ENCODE measurements at places on chromosomes 2 and 18.

DNA sequence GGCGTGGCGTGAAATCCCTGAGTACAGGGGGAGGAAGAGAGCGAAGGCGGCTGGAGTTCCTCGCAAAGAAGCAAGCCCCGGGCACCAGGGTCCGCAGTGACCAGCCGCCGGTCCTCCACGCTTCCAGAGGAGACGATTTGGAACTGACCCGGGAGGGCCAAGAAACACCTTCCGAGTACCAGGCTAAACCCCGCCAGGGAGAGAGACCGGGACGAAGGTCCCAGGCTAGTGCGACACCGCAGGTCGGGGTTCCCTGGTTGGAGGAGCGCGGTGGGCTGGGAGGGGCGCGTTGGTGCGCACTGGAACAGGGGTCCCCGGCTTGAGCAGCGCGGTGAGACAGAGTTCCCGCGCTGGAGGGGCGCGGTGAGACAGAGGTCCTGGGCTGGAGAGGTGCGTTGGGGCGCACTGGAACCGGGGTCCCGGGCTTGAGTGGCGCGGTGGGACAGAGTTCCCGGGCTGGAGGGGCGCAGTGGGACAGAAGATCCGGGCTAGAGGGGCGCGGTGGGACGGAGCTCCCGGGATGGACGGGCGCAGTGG lies 901 bp downstream of the WDFY1 start:
- peak; percentile 56 for DNase-seq

- no peak for DNase-seq
These were observed 13.0 kb downstream of the AMER3 start for GRCh38 chr2:130768191-130768855.

DNA sequence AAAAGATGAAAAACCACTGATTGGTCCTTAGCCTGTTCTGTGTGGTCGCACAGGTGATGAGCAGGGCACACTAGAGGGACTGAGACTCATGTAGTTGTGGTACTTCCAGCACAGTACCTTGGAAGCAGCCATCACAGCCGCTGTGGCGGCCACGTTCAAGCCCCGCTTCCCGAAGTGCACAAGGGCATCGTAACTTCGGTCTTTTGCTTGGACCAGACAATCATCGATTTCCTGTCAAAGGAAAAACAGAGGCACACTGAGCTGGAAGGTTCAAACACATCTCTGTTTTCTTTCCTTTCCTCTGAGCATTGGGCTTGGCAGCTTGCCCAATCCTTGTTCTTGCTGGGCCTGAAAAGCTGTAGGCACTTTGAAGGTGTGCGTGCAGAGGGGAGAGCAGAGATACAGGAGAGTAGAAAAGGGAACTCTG lies 52.6 kb downstream of the MRPL35 start:
- no peak for DNase-seq

- no peak for DNase-seq
These were observed 254.6 kb upstream of the PIK3C3 start for GRCh38 chr18:41700416-41700815.

DNA sequence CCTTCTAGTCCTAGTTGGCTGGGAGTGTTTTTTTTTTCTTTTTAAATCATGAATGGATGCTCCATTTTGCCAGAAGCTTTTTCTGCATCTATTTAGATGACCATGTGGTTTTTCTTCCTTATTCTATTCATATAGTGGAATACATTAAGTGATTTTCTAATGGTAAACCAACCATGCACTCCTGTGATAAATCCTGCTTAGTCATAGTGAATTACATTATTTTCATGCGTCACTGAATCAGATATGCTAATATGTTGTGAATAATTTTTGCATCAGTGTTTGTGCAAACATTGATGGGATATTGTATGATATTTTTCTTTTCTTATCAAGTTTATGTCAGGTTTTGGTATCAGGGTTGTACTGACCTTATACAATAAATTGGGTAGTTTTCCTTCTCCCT lies 229.3 kb upstream of the REV1 start:
- DNase-seq: no peak

DNA sequence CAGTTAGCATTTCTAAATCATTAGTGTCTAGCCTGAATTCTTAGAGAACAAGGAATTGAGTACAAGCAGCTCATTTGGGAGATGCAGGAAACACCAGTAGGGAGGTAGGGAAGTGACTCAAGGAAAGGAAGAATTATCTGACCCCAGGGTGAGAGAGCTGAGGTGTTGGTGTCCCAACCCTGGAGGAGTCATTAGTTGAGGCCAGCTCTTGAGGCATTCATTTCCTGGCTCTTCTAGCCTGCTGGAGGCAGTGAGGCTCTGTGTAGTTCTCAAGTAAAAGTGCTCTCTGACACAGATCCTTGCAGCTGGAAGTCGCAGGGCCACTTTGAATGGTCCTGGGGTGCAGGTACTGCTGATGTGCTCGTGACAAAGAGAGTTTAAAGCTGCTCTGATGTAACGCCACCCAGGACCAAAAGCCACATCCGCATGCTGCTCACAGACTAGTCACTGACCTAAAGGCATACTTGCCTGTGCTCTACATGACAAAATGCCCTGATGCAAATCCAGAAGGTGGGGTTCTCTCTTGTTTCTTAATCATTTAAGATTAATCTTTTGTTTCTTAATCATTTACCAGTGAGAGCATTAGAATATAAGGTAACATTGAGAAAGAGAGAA lies 299.5 kb upstream of the LYPD1 start:
- peak; percentile 2 for DNase-seq

- DNase-seq: no peak
These were observed 7.1 kb downstream of the TMEM182 start for GRCh38 chr2:102768892-102769291.

DNA sequence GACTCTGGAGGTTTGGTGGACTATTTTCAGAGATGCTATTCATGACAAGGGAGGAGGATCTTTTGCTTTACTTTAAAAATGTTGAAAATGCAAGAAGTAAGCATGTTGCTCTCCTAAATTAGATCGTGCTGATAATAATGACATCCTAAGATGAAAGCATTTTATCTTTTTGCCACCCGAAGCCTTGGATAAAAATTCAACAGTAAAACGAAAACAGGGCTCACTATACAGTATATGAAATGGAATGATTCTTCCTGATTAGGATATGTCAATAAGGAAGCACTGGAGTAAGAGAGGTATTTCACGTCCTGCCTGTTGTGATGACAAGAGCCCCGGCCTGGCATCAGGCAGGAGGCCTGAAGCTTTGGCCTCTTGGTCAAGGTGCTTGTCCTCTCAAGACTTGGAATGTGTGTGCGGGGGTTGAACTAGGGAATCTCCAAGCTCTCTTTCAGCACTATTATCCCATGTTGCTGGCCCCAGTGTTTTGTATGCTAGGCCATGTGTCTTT lies 306.0 kb downstream of the MTX2 start:
- DNase-seq: no peak

DNA sequence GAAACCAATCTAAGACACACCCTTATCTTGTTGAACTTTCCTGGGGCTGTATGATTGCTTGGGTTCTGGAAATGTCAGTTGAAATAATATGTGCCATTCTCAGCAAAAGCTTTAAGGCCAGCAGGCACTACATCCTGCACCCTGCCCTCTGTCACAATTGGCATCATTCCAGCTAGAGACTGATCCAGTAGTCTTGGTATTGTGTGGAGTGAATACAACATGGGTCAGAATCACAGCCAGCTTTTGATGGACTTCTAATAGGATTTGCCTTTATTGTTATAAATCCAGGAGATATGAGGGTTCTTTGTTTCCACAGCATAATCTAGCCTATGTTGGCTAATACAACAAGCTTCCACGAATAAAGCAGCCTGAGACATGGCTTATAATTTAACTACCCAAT lies 617.0 kb upstream of the CDH2 start:
- no peak for DNase-seq

- no peak for DNase-seq
These were observed 105.6 kb upstream of the EPHA4 start for GRCh38 chr2:221677688-221678087.

DNA sequence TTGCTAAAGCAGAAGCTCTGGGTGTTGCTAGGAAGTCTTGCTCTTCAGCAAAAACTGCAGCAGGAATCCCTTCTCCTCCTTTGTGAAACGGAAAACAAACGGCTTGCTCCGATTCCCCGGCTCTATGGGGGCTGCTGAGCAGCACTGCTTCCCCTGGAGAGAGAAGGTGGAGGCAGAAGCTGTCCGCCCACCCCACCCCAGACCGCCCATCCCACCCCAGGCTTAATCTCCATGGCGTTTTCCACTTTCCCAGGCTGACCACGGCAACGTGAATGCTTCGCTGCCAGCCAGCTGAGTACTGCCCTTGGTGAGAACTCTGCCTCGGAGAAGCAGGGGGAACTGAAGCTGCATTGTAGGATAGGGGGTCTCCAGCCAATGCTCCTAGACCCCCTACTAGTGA lies 139.2 kb downstream of the BCL2 start:
- no peak for DNase-seq

DNA sequence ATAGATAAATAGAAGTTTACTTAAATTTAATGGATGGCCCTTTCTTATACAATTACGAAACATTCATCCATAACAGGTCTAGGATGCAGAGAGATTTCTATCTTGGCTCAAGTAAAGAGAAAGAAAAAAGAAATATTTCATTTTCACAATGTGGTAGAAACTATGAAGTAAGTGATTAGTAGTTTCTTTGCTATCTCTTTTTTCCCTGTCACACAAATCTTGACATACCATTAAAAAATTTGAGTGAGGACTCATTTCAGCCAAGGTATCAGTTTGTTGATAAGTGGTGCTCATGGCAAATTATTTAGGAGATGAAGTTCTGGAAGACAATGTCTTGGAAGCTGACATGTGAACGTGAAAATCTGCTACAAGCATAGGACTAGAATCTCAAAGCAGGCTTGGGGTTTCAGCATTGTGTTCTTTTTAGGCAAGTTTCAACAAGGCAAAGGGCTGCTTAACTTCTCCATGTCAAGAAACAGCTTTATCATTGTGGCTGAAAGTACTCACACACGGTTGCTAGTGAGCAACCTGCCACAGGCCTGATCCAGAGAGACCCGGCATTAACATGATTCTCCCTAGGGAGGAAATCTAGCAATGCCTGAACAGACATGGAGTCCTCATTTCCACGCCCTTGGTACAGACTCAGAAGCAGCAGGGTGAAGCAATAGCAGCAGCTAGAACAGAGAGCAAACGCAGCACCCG lies 414.6 kb downstream of the DLGAP1 start:
- no peak for DNase-seq

GRCh38 chr2:18422432-18423165 lies 137.9 kb downstream of the RDH14 start:
- DNase-seq: peak; percentile 25

- peak; percentile 40 for DNase-seq
These were observed 209.5 kb downstream of the DYM start for GRCh38 chr18:49250816-49251388.

DNA sequence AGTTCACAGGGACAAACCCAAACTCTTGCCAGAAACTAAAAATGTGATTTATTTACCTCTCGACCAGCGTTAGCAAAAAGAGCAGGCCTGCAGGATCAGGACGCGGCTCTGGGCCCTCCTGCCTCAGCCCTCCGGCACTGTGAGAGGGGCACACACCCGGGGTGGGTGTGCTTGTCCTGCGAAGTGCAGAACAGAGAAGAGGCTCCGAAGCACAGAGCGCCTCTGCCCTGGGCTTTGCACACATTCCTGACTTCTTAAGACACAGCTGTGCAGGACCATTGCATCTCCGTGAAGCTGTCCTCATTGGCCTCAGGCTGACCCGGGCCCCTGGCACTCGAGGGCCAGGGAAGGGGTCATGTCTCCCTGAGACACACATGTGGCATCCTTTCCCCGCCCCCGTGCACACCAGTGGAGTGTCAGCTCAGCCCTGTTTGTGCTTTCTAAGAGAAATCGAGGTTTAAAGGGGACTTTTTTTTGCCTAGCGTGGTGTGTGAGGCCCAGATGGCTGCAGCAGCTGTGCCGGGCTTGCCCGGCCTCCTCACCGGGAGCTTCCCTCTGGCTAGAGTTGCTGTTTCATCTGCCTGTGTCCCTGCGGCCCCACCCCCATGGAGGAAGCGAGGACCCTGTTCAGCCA lies 9.9 kb upstream of the NFATC1 start:
- no peak for DNase-seq

GRCh38 chr18:50203801-50204604 lies 9.1 kb upstream of the MYO5B start:
- DNase-seq: peak; percentile 56

DNA sequence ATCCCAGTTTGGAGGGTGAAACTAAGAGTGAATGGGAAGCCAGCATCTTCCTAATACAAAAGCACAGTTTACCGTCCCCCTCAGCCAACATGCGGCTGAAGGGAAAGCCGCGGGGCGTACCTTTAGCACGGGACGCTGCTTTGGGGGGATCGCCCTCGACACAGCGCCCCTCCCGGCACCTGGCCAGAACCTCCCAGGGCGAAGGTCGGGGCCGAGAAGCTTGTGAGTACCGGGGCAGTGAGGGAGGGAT lies at the start of gene METTL8:
TSS of gene METTL8 (minus strand) at position 228 of the 250 bp plus-strand sequence. CDS start 41,805 bp downstream, outside the sequence.
- DNase-seq: no peak

DNA sequence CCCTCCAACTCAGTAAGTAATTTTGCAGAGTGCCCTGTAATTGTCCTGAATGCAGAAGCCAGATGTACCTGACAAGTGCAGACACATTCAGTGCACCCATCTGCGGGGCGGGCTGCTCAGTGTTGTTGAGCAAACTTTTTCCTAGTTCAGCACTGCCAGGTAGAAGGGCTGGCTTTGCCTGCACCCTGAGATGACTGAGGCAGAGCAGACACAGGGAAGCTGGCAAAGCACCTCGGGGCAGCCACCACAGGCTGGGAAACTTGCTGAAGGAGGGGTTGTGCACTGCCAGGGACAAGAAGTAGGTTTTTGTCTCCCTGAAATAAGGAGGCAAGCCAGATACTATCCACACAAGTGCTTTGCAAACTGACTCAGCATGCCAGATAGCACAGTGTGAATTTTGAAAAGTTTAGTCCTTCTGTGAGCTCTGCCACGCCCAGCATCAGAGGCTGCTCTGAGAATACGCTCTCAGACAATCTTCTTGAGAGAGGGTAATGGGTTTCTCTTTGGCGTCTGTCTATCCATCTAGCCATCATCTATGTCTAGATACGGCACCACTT lies 62.3 kb downstream of the SOWAHC start:
- peak; percentile 24 for DNase-seq

DNA sequence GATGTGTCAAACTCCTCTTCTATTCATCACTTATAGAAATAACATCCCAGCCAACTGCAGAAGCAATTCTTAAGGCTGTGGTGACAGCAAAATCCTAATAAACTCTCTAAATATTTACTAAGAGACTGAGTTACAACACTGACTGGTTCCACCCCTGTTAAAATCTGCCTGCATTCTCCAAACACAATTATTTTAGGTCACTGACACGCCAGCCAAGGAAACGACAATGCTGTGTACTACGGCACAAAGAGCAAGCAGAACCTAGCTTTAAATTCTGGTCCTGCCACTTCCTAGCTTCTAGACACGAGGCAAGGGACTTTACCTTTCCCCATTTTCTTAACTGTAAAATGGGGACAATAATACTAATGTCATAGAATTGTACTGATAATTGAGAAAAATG lies 4.1 kb downstream of the CYRIA start:
- no peak for DNase-seq

DNA sequence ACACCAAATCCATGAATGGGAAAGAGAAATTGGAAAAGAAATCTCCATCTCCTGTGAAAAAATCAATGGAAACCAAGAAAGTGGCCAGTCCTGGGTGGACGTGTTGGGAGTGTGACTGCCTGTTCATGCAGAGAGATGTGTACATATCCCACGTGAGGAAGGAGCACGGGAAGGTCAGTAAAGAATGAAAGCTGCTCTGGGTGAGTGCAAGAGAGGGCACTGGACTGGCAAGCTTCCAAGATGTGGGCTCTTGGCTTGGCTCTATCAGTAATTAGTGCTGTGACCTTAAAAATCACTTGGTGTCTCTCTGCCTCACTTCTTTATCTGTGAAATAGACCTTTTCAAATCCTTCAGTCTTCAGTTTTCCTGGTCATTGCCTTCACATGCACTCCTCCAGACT lies 89.0 kb downstream of the ZNF532 start:
- no peak for DNase-seq

- DNase-seq: peak; percentile 10
These were observed 64.0 kb upstream of the CABLES1 start for GRCh38 chr18:23071285-23071684.
